Activated CD4-positive, alpha-beta T cell treated with anti-CD3 and anti-CD28 coated beads, Interleukin-2, amount 50 U/mL, for 48 hours (primary cell): ENCODE measurements at places on chromosomes 5 and 9.

DNA sequence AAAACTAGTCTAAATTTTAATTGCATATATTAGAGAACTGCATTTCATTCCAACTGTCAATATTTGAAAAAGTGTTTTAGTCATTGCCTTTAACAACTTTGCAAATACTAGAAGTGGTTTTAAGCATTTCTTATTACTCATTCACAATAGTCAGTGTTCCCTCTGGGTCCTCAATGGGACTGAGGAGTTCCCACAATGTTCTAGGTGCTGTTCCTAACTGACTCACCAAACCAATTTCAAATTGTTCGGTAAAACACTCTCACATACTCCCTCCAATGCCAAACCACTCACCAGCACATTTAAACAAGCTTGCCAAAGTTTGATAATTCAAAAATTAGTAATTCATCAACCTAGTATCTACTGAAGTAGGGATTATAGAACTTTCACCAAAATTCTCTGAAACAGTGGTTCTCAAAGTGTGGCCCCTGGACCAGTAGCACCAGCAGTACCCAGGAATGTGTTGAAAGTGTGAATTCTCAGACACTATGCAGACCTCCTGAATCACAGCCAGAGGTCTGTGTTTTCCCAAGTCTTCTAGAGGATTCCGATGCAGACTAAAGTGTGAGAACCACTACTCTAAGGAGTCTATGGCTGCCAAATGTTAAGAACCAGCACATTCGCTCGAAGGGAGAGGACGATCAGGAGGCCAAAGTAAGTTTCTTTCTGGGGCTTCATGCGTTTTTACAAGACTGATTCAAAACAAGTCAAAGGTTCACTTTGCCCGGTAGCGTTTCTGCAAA is 72.8 kb downstream of the APBA1 start:
- no peak for DNase-seq

GRCh38 chr9:137077010-137077747 is at the start of gene UAP1L1:
Gene UAP1L1 (plus strand): TSS chr9:137077517. CDS start chr9:137077533, 16 bp downstream.
- peak; percentile 54 for DNase-seq

DNA sequence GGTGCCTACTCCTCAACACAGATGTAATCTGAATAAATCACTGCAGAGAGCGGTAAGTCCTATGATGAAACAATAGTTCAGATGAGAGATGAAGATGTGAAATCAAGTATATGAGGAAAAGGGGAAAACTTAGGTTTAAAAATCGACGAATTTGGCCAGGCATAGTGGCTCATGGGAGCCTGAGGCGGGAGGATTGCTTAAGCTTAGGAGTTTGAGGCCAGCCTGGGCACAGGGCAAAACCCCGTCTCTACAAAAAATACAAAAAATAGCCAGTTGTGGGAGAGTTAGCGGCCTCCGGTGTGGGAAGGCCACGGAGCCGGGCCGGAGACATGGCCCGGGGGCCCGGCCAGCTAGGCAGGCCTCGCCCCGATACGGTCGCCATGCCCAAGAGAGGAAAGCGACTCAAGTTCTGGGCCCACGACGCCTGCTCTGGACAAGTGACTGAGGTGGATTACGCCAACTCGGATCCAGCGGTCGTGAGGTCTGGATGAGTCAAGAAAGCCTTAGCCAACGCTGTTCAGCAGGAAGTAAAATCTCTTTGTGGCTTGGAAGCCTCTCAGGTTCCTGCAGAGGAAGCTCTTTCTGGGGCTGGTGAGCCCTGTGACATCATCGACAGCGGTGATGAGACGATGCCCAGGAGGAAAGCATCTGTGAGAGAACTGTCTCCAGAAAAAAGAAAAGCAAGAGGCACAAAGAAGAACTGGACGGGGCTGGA is 62.8 kb upstream of the SUB1 start:
- peak; percentile 41 for DNase-seq

GRCh38 chr9:37033682-37034304 is at the start of gene PAX5:
Gene PAX5 (minus strand): TSS chr9:37034268. CDS start chr9:37034031, 237 bp downstream.
- no peak for DNase-seq

GRCh38 chr5:4781299-4781698 is 358.8 kb upstream of the ADAMTS16 start:
- no peak for DNase-seq

DNA sequence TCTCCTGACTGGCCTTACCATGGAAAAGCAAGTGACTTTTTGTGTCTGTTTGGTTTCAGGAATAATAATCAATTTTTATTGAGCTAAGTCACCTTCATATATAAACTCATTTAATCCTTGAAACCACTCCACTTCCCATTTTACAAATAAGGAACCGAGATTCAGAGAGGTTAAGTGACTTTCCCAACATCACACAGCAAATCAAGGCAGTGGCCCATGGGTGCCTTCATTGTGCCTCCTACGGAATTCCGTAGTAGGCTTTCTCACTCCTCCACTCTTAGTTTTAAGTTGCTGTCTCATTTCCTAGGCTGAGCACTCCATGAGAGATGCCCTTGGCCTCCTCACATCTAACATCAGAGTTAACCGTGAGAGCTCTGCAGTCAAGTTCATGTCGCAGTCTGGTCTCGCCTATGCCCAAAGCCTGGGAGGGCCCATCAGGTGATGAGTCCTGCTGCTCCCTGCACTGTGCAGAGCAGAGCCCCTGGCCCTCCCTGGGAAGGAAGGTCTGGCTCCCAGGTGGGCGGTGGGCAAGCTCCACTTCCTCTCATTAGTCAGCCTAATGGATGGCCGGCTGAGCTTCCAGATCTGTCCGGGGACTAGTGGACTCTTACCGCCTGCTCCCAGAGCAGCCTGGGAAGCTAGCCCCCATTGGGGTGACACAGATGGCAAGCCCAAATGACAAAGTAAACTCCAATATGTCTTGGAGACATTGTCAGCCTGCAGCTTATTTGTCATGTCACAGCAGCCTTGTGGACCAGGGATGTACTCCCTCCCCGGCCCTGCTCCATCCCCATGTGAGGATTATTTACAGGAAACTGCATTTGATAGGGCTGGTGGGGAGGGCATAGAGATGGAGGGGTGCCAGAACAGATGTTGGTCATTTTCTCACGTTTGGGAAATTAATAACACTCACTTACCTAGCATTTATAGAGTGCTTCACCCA is 123.4 kb downstream of the MVB12B start:
- DNase-seq = no peak

DNA sequence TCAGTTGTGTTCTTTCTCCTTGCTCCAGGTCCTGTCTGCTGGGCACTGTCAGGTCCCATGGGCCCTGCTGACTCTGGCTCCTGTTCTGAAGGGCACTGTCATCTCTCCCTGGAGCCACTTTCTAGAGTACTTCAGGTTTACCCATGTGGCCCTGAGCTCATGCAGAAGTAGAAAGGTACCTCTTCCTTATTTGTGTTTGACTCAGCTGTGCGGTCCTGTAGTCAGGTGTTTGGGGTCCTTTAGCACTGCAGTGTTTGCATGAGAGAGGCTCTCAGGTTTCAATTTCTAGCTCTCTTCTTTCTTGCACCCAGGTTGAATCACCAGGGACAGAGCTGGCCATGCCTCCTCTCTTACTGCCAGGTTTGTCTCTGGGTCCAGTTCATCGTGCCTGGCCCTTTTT is 71.5 kb downstream of the HSPA4 start:
- no peak for DNase-seq
